ENCODE measurements at places on chromosomes 3 and 15.

DNA sequence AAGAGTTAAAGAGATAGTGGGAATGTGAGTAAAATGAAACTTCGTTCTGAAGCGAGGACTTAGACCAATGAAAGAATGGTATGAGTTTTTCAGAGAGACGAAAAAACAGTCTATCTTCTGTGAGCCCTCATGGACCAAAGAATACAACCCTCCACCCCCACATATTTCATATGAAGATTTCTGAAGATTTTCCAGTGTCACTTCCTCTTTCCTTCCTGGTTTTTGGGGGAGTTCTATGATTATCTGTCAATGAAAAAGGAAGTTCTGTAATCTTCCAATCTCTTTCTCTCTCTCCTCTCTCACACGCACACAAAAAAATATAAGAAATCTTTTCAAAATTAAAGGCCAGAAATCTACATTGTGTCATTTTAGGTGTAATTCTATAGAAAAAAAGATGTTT is 27.7 kb downstream of the CMSS1 start:
- no peak for DNase-seq

DNA sequence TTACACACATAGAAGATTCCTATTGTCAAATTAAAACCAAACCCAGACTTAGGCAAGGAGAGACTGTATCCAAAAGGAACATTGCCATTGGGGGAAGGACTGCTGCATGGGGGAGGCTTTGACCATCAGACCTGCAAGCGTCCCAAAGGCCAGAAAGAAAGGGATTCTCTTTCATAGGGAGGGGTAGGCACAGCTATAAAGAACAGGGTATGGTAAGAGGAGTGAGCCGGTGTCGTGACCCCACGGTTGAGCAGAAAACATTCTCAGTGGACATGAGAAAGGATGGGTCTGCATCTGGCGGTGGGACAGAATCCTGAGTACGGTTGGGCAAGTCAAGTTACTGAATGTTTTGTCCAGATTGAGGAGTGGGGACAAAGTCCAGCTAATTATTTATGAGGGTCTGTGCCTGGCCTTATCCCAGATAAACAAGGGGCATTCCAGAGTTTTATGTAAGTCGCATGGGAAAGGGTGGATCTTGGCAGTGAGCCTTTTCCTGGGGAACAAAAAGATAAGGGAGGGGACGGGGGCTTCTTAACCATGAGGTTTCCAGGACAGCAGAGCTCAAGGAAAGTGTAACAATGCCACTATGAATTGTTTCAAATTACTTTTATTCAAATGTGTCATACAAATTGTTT is 357.8 kb downstream of the OCA2 start:
- DNase-seq: no peak

- DNase-seq: no peak
These were observed 5.2 kb upstream of the PRKCD start for GRCh38 chr3:53155760-53156159.

- no peak for DNase-seq
These were observed 8.7 kb upstream of the SUMF1 start for GRCh38 chr3:4475804-4476203.

- no peak for DNase-seq
These were observed 73.0 kb downstream of the ATP10A start for GRCh38 chr15:25790000-25790660.

GRCh38 chr3:55669133-55669532 is 182.0 kb upstream of the WNT5A start:
- DNase-seq: no peak

DNA sequence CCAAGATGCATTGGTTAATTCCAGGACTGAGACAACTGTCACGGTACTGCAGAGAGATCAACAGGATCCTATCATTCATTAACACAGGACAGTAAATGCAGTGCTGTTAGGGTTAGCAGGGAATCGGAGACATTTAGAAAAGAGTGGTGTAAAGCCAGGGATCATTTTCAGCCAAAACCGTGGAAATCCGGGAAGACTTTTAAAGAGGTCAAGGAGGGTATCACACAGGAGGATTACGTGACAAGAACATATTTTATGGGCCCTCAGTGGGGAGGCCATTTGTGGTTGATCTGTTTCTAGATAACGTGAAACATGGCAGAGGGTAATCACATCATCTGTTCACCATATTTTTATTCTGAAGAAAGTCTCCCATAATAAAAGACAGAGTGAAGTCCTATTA is 216.1 kb downstream of the PTPRG start:
- DNase-seq: no peak

DNA sequence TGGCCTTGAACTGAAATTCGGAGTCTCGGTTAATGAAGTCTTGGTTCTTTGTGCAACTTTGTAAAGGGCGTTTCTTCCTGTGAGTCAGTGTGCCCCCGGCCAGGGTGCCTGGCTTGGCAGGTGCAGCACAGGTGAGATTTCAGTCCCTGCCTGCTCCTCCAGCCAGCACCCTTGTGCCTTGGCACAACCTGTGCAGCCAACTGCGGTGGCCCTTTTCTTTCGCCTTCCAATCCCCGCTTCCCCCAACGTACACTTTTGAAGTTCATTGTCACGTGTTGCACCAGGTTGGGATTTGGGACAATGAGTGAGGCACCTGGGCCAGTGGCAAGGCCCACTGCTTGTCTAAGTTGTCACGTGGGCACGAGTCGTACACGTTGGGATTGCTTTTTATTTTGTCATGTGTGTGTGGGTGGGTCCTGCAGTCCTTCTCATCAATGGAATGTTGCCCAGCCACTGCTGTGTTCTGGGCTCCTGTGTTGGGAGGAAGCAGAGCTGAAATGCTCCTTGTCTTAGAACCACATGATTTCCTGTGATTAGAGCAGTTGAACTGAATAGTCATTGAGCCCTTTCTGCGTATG is 242.9 kb upstream of the BHLHE40 start:
- no peak for DNase-seq

- DNase-seq: no peak
These were observed 268.5 kb downstream of the SQOR start for GRCh38 chr15:45903283-45903682.

- no peak for DNase-seq
These were observed 462.1 kb upstream of the AGTR1 start for GRCh38 chr3:148235566-148235965.

DNA sequence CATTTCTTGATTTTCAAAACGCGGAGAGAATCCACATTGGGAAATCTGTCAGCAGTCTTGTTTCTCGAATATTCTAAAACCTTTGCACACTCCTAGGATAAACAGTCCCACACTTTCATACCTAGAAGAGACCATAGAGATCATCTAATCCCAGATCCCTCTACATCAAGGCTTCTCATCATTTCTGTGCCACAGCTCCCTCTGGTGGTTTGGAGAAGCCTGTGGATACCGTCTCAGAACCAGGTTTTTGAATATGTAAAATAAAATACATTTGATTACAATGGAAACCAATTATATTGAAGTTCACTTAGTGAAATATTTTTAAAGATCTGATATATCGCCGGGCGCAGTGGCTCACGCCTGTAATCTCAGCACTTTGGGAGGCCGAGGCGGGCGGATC is 211.9 kb upstream of the GOLGA6L4 start:
- no peak for DNase-seq

- no peak for DNase-seq
These were observed 73.4 kb downstream of the PLXNA1 start for GRCh38 chr3:127056281-127056680.

- no peak for DNase-seq
These were observed 129.7 kb upstream of the TUSC7 start for GRCh38 chr3:116579840-116580239.

DNA sequence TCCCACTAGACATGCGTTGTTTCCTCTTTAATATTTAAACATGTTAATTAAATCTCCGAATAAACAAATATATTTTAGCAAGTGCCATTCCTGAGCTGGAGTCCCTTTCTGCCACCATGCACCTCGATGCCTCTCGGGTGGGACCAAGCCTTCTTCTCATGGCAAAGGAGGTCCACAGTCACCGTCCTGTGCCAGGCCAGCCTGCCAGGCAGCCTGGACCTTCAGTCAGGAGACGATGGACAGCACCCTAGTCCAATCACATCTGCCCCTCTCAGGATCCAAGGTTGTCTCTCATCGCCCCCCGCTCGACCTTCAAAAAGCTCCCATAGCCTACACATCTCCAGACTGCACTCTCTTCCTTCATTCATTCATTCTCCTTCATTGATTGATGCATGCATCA is 22.6 kb downstream of the NTRK3 start:
- DNase-seq: no peak

DNA sequence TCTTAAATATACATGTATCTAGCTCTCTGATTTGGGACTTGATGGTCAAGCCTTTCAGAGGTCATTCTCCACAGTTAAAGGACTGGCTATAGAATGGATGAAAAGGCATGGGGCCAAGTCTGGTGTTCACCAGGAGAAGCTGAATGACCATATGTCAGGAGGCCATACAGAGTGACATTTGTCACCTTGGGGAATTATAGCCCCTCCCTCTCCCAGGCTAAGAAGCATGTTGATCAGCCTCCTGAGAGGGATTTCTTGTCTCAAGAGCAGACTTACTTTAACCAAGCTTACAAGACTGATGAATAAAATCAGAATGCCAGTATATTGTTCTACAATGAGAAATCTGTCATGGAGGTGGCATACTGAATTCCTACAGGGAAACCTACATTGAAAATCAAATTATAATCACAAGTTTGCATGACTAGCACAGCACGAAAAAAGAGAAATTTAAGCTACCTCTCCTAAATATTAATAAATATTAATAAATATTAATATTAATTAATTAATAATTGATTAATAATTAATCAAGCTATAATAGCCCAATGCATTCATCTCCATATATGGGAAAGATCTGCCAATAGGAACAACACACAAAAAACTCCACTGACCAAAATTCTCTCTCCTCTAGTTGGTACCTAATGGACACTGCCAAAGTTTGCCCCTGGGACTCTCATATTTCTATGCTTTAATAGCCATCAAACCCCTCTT is 47.3 kb downstream of the ATP8B4 start:
- DNase-seq: no peak

GRCh38 chr3:10365791-10366190 is 44.9 kb upstream of the SEC13 start:
- DNase-seq: no peak

- DNase-seq: no peak
These were observed 594.8 kb downstream of the NTRK3 start for GRCh38 chr15:87661454-87662355.

DNA sequence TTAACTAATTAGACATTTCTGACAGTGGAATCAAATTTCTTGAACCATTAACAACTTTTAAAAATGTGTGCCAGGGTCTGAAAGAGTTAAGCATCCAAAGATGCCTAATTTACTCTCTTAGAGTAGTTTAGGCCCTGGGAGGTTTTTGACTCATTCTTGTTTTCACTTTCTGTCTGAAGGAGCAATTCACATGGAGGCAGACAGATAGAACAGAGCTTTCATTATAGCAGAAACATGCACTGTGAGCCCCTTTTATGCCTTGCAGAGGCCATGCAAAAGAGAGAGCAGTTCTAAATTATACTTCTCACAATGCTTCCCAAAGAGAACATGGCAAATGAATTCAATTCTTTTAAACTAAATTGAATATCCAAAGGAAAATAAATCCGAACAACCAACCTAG is 554.8 kb downstream of the MFSD1 start:
- no peak for DNase-seq

- DNase-seq: no peak
These were observed 44.3 kb downstream of the PDIA5 start for GRCh38 chr3:123110976-123111615.

GRCh38 chr3:183033746-183034145 is 53.4 kb upstream of the DCUN1D1 start:
- DNase-seq: no peak

- DNase-seq: no peak
These were observed 492.6 kb downstream of the LPP start for GRCh38 chr3:188646592-188646991.

- no peak for DNase-seq
These were observed 22.2 kb downstream of the MME start for GRCh38 chr3:155102329-155102728.

- peak; percentile 48 for DNase-seq
These were observed 1.5 kb upstream of the MAPKBP1 start for GRCh38 chr15:41772720-41773331.

GRCh38 chr15:23074684-23075083 is 35.3 kb upstream of the TUBGCP5 start:
- DNase-seq: no peak

DNA sequence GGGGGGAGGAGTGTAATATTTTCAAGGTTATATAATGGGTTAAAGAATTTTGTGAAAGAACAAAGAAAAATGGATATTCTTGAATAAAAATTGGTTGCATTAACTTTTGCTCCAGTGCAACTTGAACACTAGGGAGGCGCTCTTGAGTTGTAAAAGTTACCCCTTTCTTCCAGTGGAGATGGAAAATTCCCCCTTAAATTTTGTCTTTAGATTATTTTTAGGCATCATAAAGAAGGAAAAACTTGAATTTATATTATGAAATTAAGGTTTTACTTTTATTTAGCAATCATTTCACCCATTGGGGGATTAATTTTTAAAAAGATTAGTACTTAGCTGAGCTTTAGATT is 550 bp upstream of the CHD2 start:
- no peak for DNase-seq

DNA sequence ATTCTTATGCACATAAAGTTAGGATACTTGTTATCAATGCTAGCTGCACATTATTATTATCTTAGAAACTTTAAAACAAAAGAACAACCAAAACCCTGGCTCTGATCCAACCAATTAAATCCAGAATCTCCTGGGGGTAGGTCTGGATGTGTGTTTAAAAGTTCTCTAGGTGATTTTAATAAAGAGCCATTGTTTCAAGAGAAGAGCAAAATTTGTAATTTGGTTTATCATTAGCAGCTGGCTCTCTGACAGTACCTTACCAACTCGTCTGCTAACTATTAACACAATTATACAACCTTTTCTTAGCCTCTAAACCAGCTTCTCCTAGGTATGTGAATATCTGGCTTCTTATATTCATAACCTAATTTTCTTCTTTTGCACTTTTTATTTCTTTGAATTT is 68.9 kb downstream of the IFT80 start:
- no peak for DNase-seq

DNA sequence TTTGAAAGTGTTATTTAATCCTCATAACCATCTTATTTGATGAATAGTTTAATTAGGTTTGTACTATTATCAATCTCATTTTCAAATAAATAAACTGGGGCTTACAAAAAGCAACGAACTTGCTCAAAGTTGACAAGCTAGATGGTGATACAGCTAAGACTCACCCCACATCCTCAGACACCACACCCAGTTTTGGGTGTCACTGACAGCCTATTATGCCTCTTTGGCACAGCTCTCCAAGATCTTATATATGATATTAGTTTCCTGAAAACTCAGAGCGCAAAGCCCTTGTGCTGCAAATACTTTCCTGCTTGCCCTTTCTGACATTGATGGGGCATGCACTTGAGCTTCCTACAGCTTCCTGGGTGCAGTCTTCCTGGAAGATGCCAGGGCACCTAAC is 223.4 kb upstream of the GADL1 start:
- no peak for DNase-seq

DNA sequence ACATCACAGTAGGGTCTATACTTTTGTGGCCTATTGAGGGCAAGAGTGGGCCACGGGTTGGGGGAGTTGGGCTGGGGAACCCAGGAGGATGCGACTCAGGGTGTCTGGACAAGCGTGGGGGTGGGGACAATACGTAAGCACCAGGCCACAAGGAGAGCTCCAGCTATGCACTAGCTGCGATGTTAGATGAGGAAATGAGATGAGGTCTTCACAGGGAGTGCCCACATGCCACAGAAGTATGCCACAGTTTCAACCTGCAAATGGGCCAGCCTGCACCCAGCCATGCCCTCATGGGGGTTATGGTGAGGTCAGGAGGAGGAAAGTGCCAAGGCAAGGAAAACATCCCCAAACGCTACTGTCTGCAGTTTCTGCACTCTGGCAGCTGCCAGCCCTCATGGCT is 30.5 kb downstream of the CACNA2D2 start:
- no peak for DNase-seq

Data from NCI-H446 treated with DMSO at 0.1 percent for 48 hours (cell line).